ENCODE measurements at places on chromosomes 13 and 19.

- DNase-seq, result no peak
These were observed 466.3 kb downstream of the PCDH17 start for GRCh38 chr13:58097831-58098230.

DNA sequence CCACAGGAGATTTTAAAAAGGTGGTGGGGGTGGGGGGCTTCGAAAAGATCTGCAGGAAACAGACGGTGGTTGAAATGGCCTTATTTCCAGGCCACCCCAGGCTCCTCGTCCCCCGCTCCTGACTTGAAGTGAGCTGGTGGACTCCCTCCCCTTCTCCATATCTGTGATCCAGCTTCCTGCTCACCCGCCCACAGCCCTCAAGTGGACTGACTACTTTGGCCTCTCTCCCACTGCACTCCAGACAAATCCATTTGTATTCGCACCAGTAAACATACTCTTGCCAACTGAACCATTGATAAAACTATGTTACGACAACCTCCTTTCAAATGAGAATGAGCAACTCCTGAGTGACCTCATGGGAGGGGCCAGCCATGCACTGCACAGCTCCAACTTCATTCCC lies 259.5 kb downstream of the COL4A1 start:
- peak; percentile 81 for DNase-seq

DNA sequence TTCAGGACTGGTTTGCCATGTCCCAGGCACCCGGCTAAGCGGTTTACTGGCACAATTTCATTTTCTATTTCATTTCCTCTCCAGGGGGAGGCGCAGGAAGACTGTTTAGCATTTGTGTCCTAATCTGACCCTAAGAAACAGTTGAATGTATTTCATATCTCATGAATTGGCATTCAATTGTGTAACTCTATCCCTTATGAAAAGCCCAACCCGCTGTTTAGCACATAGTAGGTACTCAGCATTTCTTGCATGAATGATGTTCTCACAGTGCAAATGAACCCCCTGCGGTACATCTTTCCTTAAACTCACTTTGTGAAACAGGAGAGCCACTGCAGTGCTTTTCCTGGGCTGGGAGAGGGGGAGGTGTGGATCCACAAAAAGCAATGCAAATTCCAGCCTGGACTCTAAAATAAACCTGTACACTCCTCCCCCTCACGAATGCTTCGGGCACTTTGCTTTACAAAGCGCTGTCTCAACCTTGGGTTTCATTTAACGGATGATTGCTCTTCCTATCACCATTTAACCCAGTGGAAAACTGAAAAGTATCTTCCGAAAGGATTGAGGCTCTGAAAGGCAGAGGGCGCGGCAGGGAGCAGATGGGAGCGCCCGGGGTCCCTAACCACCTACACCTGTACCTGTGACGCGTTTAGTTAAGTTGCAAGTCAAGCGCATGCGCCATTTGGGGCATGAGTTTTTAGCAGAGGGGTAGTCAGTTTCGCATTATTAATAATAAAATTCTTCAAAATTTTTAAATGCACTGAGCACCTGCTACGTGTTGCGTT lies 1.2 kb upstream of the EEF2 start:
- DNase-seq, result no peak

DNA sequence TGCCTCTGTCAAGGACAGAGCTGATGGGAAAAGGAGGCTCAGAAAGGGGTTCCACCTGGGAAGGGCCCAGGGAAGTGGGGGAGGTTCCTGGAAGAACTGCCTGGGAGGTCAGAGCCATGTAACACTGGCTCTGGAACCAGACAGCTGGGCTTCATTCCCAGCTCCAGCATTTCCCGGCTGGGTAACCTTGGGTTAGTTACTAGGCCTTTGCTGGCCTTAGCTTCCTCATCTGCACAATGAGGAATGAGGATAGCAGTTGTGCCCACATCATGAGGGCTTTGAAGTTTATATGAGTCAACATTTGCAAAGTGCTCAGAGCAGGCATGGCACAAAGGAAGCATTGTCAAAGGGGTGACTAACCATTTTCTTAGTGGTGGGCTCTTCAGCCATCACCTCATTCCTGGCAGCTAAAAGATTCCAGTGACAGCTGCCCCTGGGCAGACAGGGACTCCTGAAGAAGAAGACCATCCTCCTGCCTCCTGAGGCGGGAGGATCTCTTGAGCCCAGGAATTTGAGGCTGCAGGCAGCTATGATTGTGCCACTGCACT lies 1.7 kb upstream of the DNAJB1 start:
- DNase-seq, result peak; percentile 61

- DNase-seq, result no peak
These were observed 55.6 kb upstream of the ALOX5AP start for GRCh38 chr13:30679483-30680330.

DNA sequence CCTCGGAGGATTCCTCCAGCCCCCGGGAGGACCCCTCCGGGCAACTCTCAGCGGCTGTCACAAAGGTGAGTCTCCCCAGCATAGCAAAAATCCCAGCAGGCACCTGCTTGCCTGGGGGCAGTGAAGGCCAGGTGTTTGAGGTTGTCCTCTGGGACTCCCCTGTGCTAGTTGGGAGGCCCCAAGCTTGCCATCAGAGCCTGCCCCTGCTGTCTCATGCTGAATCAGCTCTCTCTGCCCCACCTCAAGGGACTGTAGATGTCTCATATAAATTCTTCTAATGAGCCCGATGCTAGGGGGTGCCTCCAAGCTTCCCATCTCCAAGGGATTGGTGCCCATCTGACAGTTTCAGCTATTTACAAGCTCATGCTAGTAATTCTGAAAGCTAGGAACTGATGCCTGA lies 53.6 kb downstream of the NWD1 start:
- DNase-seq, result no peak

DNA sequence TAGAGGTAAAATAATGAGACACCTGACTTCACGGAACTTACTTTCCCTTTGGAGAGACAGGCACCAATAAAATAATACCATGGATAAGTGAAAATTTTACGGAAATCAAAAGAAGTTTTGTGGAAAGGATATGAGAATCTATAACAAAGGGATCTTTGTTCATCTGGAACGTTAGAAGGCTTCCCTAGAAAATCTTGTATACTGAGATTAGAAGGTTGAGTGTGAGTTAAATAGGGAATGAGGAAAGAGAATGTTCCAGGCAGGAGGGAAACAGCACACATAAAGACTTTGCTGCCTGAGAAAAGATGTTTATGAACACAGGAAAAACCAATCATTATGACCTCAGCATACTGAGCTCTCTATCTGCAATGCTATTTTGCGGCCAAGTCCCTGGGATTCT lies 19.6 kb upstream of the RAP2A start:
- DNase-seq, result no peak

DNA sequence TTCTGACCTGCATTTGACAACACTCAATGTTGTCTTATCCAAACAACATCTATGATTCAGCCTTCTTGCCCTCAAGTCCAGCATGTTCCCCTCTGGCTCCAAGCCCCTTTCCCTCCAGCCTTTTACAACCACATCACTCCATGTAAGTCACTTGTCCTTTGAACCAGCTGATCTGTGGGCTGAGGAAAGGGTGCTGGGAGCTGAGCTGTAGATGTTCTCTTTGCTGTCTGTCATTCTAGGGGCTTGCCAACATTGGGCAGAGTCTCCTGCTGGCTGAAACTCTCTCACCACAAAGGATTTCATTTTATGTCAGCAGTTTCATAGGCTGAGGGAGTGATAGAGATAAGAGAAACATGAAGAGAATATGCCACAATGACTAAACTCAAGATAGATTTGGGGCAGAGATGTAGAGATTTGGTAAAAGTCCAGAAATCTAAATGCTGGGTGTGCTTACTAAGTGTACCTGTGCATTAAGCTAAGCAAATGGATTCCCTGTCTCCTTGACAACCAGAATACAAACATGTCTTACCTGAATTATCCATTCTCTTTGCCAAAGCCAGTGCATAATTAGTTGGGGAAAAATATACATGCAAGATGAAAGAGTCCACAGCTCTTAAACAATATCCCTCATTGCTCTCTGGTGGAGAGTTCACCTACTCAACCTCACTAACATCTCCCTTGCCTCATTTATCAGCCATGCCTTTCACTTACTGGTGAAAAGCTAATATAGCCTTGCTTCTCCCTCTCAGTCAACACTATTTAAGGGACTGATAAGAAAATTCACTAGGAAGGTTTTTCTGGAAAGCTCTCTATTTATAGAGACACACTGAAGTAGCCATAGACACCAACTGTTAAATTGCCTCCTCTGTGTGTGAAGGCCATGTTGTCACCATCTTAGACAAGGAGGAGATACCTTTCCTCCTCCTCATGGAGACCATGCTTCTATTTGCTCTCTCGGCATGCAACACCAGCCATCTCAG lies 175.5 kb upstream of the SERP2 start:
- DNase-seq, result no peak

- DNase-seq, result no peak
These were observed 10.3 kb downstream of the THSD1 start for GRCh38 chr13:52395704-52396103.

DNA sequence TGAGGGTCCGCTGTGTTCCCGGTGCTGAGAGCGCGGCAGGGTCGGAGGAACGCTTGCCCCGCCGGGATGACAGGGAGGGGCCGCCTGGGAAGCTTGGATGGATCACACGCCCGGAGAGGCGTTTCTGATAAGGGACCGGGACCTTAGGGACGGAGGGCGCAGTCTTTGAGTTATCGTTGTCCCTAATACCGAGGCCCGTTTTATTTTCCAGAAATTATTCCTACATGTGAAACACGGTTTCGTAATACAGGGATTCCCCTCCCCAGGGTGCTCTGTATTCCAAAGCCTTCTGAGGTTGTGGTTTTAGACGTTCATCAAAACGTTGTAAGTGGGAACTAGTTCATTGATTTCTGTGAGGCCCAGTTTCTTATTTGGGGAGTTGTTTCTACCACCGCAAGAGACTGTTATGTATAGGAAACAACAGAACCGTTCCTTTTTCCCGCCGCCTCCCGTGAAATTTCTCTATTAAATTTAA lies 752 bp downstream of the PDCD5 start:
- no peak for DNase-seq

- no peak for DNase-seq
These were observed 9.6 kb upstream of the CEACAM6 start for GRCh38 chr19:41745756-41746155.

DNA sequence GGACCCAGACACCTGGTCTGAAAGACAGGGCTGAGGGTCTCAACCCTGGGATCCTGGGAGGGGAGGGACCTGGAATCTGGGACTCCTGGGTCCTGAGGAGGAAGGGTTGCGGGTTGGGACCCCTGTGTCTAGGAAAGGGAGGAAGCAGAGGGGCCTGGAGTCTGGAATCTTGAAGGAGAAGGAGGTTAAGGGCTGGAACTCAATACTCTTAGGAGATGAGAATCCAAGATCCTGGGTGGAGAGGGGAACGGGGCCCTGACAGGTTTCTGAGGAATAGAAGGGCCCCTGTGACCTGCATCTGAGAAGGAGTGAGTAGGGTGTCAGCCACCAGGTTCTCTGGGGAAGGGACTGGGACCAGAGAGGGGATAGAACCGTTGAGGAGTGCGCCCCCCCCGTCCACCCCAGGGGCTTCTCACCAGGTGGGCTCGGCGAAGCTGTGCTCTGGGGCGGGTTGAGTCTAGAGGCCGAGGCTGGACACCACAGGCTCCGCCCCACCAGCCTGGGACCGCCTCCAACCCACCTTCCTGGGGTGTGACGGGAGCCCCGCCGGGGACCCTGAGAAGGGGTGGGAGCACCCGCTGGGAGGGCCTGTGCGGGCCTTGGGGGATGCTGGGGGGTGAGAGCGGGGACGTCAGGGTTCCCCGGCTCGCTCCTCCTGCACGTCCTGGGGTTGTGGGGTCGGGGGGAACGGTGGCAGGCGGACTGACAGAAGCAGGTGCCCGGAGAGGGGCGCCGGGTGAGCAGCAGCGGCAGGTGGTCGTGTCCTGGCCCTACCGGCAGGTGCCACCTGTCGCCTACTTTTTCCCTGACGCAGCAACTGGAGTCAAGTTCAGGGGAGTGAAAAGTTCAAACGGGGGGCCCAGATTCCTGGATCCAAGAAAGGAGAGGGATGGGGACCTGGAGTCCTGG lies at the start of gene MAMSTR:
Gene MAMSTR, minus strand, starts transcription at position 463 of the 909 bp plus-strand sequence. CDS start 694 bp downstream, outside the sequence.
- DNase-seq, result no peak

DNA sequence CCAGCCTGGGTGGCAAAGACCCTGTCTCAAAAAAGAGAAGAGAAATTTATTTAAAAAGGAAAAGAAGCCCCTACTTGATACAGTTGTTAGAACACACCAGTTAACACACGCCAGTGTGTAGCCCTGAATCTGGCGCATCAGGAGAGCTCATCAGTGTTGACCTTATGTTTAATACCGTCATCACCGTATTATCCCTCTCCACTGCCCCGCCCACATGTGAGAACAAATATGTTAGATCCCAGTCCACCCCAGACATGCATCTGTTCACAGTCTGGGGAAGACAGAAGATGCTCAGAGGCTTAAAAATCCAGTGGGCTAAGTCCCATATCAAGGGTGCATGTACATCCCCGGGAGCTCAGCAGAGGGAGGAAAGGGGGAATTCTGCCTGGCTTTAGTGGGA lies 155.2 kb downstream of the DPF1 start:
- DNase-seq, result no peak

GRCh38 chr19:48332351-48332661 lies 7.0 kb downstream of the EMP3 start:
- no peak for DNase-seq

DNA sequence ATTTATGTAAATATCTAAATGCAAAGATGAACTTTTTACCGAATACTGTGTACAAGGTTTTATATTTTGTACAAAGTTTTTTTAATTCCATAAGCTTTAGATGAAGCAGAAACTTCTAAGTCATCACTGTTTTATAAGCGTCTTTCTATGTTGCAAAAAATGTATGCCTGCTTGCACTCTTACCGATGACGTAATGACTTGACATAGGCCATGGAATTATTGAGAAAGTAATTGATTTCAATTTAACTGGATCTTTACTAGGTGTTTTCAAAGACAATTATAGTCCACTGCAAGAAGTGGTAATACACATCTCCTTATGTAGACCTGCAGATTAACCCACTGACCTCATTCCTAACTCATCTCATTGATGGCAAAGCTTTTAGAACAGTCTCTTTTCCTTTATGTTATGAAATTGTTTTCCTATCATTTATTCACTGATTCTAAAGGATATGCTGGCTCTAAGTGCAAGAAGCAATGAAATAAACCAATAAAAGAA lies 10.4 kb downstream of the DACH1 start:
- DNase-seq, result no peak

Data from skeletal muscle cell (primary cell).